ENCODE measurements at places on chromosomes 1 and 21.

GRCh38 chr1:234906654-234907053 is 222.0 kb downstream of the TOMM20 start:
- no peak for DNase-seq

GRCh38 chr1:164563721-164564360 is 4.9 kb downstream of the PBX1 start:
- DNase-seq: no peak

GRCh38 chr1:55572878-55573734 is 357.9 kb upstream of the USP24 start:
- DNase-seq: peak; percentile 58

DNA sequence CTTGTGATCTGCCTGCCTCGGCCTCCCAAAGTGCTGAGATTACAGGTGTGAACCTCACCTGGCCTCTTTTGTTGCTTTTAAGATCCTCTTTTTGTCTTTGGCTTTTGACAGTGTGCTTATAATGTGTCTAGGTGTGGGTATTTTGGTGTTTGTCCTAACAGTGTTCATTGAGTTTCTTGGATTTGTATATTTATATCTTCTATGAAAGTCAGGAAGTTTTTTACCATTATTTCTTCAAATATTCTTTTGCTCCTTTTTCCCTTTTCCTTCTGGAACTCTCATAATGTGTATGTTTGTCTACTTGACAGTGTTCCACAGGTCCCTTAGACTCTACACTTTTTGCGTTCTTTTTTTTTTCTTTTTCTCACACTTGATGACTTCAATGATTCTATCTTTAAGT is 59.1 kb downstream of the URB2 start:
- no peak for DNase-seq

DNA sequence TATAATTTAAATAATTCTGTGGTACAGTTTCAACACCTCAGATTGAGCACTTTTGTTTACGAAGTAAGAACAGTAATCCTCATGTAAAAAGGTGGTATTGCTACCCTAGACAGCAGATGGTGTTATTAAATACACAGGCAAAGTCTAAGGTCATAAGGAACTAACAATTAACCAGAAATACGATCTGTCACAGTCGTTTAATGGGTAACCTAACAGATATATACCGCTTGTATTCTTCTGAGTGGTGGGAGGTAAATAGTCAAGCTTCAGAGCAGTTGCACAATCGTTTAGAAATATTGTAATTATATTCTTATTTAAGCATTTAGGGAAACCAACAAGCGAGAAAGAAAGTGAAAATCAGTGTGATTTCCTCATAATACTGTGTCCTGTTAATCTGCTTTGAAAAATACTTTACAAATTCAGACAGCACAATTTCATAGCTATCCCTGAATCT is 9.8 kb upstream of the IRF2BP2 start:
- no peak for DNase-seq

GRCh38 chr1:15153184-15153841 is at the start of gene TMEM51:
Gene TMEM51 (plus strand): TSS chr1:15153747. CDS start chr1:15215088, 61,341 bp downstream.
- no peak for DNase-seq

DNA sequence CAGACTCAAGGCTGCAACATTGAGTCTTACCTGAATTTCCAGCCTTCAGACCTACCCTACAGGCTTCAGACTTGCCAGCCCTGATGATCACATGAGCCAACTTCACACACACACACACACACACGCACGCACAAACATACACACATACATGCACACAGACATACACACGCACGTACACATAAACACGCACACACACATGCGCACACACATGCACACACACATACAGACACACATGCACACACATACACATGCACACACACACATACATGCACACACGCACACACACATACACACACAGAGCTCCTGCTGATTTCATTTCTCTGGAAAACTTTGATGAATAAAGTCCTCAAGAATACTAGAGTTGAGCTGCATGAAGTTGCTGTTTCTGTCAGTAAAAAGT is 78.3 kb upstream of the SLC2A1 start:
- no peak for DNase-seq

DNA sequence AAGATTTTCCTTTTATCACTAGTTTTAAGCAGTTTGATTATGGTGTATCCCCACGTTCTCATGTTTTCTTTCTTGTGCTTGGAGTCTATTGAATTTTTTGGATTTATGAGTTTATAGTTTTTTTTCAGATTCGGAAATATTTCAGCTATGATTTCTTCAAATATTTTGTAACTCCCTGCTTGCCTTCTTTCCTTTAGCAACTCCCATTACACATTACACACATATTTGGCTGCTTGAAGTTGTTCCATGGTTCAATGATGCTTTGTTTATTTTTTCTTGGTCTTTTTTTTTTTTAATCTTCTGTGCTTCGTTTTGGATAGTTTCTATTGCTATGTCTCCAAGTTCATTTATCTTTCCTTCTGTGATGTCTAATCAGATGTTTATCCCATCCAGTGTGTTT is 48.5 kb upstream of the WARS2 start:
- no peak for DNase-seq

- DNase-seq: no peak
These were observed 81.5 kb downstream of the STUM start for GRCh38 chr1:226629896-226630550.

- no peak for DNase-seq
These were observed 69.8 kb downstream of the HFM1 start for GRCh38 chr1:91334856-91335255.

DNA sequence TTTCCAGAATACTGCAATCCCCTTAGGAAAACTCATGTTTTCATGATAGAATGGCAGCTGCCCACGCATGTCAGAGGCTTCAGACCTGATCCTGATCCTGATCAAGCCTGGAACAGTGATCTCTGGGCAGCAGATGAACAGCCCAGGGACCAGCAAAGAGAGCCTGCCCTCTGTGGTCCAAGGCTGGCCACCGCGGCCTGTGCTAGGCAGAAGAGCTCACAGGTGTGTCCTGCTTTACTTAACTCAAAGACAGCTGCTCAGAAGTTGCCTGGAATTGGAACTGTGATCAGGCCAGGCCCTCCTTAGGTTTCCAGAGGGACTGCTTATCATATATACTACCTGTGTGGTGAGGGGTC is 21.2 kb upstream of the BCAR3 start:
- no peak for DNase-seq

All from epithelial cell of proximal tubule (primary cell).